Stimulated activated CD4-positive, alpha-beta T cell treated with anti-CD3 and anti-CD28 coated beads, Interleukin-12 subunit alpha, Interleukin-12 subunit beta, amount 100 ng/mL, for 48 hours (primary cell): ENCODE measurements at places on chromosomes 6 and 20.

GRCh38 chr6:161228096-161228495, 45.8 kb downstream of the AGPAT4 start:
- DNase-seq = no peak

- peak; percentile 17 for DNase-seq
Measured at GRCh38 chr6:159654483-159655098, 38.5 kb downstream of the SOD2 start.

DNA sequence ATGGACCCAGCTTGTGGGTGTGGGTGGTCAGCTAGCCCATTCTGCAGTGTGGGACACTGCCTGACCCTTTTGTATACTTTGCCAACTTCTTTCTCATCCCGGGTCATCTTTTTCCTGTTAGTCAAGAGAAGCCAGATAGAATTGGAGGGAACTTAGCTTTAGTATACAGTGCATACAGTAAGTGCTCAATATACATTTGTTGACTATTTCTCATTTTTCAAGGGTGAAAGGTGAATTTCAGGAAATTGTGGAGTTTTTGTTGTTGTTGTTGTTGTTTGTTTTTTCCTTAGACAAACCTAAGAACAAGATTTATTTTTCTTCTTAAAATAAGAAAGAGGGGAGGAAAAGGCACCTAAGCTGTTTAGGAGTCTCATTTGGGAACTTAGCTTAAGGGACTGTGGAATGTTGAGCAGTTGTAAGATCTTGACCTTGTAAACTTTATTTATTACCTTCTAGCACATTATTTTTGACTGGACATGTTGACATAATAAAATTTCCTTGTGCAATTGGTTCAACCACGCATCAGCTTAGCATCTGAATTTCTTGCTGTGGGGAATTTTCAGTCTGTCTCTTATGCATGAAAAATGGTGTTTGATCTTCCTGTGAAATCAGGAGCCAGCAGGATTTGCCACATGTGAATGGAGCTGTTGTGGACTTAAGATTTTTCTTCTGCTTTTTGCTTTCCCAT, 113.6 kb downstream of the ARID1B start:
- no peak for DNase-seq

GRCh38 chr6:110882824-110883554, 8.4 kb downstream of the AMD1 start:
- DNase-seq = no peak

- no peak for DNase-seq
Measured at GRCh38 chr20:39600156-39600555, 638.0 kb downstream of the DHX35 start.

GRCh38 chr6:131488780-131489179, 84.2 kb upstream of the ARG1 start:
- no peak for DNase-seq

DNA sequence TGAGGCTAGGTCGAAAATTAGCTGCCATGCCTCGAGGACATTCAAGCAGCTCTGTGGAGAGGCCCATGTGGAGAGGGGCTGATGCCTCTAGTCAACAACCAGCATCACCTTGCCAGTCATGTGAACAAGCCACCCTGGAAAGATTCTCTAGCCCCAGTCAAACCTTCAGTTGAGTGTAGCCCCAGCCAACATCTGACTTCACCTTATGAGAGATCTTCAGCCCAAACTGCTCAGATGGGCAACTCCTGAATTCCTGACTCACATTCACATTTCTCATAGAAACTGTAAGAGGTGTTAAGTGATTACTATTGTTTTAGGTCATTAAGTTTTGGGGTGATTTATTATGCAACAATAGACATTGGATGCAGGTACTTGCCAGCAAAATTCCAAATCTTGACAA, 44.9 kb downstream of the GJA10 start:
- DNase-seq = no peak

GRCh38 chr20:15491575-15491974, 1081.7 kb downstream of the KIF16B start:
- no peak for DNase-seq

- DNase-seq = no peak
Measured at GRCh38 chr6:159045801-159046200, 1.0 kb upstream of the TAGAP start.

DNA sequence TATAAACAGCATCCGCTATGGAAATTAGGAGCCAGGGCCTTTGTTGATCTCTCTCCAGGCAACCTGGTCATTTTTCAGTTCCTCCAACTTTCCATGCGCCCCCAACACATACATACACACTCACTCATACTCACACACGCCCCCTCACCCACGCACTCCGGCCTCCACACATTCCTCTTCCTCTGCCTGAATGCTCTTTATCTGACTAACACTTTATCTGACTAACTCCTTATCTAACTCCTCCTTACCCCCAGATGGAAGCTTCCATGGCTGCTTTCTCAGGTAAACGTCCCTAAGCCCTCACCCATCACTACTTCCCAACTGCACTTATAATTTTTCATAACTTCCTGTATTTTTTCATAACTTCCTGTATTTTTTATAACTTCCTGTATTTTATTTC, 17.4 kb downstream of the CASS4 start:
- DNase-seq = no peak

- DNase-seq = no peak
Measured at GRCh38 chr20:49799698-49800097, 12.9 kb upstream of the SLC9A8 start.

GRCh38 chr6:85920782-85921181, 278.1 kb upstream of the SYNCRIP start:
- no peak for DNase-seq

DNA sequence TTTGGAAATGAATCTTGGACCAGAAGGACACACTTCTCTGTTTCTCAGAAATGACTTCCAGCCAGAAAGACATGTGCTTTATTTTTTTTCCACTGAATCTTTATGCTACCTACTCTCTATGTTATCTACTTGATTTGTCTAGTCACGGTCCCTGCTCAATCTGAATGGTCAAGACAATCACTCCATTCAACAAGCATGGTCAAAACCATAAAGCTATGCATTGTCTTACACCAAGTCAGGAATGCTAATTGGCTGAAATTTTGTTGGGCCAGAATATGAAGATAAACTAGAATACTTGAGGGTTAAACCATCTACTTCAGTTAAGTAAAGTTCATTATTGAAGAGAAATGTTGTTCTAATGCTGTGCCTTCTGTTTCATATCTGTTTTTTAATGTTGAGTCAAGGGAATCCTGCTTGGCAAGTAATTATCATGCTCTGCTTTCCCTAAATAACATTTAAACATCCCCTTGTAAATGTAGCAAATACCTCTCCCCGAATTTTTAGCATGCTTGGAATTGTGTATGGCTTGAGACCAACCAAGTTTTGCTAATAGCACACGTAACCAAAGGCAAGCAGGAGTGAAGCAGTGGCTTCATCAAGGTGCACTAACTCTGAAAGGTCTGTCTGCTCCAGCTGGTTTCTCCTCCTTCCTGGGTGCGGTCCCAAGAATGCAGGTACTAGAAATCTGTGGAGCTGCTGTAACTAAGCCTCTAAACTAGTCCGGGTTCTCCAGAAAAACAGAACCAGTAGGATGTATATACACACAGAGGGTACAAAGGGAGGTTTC, 190.3 kb upstream of the CDYL start:
- DNase-seq = no peak

- DNase-seq = no peak
Measured at GRCh38 chr6:160971171-160971570, 20.4 kb upstream of the MAP3K4 start.

- no peak for DNase-seq
Measured at GRCh38 chr20:45041464-45042337, 59.2 kb downstream of the KCNS1 start.

DNA sequence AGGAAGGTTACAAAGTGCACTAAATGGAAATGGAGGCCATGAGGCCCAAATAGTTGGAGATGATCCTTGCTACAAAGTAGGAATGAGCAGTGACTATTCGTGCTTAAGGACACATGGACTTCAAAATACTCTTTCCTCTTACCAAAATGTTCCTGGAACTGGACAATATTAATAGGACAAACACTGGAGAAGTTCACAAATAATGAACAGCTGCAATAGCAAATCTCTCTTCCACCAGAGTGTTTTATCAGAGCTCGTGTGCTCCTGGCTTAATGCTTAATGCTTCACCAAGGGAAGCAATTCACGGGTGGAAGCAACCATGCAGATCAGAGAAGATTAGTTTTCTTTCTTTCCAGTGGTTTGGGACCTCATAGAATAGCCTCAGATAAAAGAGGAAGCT, 435.4 kb downstream of the BCKDHB start:
- no peak for DNase-seq

DNA sequence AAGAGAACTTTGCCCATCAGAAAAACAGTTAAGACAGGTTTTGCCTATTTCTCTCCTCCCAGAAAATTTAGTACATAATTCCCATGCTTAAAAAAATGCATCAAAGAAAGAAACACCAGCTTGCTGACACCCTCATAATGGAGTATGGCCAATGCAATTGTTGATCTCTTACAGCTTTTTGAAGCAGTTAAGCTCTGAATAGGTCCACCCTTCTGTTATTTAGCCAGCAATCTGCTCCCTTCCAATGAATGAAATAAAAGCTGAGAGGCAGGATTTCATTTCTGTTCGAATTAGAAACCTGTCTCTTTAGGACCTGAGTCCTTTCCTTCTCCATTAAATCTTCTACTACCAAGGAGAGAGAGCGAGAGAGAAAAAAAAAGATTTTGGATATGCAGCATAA, 288.7 kb downstream of the RNF144B start:
- DNase-seq = no peak

GRCh38 chr6:151847064-151847463, 39.6 kb downstream of the ESR1 start:
- no peak for DNase-seq

- no peak for DNase-seq
Measured at GRCh38 chr6:79635232-79635543, 4.1 kb downstream of the SH3BGRL2 start.

- DNase-seq = no peak
Measured at GRCh38 chr20:20292472-20292871, 75.4 kb upstream of the INSM1 start.

DNA sequence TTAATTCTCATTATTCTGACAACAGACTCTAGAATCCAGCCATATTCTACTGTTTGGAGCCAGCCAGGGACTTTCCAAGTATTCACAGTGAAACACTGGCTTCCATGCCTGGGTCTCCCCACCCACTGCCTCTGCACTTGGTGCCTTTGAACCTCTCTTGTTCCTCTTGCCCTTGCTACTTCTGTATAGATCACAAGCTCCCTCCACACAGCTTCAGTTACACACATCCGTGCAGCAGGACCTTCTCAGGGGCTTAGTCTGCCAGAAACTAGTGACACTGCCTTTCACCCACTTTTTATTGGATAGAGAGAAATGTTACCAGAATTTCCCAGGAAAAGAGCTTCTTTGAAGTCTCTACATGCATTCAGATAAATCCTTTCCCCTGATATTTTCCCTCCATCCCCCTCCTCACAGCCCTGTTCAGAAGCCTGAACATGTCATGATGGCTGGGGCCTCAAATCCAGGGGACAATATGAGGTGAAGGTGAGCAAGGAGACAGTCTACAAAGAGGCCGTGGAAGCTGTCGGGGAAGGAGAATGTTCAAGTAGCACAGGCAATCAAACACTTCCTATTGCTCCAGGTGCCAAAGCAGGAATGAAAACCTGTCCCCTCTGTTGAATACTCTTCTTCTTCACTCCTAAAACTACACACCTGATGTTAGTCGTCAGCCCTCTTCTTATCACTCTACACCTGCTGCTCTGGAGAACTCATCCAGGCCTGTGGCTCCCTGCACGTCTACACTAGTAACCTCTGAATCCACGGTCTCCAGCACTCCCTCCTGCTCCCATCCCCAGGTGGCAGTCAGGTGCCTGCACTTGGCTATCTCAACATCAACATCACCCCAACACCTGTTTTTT, 20.2 kb upstream of the HLA-DOA start:
- DNase-seq = no peak

DNA sequence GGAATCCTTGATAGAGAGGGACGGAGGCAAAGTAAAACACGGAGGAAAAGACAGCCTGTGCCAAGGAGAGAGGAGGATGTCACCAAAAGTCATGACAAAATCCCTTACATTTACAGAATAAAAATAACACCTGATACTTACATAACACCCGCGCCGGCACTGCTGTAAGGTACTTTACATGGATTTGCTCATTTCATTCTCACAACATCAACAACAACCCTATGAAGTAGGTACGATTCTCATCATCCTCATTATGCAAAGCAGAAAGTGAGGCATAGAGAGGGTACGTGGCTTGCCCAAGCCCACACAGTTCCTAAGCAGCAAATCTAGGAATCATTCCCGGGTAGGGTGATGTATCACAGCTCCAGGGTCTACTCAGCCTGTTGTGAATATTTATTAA, 67.6 kb upstream of the NFATC2 start:
- DNase-seq = no peak

GRCh38 chr6:34583861-34584604, 27.9 kb upstream of the SPDEF start:
- no peak for DNase-seq

DNA sequence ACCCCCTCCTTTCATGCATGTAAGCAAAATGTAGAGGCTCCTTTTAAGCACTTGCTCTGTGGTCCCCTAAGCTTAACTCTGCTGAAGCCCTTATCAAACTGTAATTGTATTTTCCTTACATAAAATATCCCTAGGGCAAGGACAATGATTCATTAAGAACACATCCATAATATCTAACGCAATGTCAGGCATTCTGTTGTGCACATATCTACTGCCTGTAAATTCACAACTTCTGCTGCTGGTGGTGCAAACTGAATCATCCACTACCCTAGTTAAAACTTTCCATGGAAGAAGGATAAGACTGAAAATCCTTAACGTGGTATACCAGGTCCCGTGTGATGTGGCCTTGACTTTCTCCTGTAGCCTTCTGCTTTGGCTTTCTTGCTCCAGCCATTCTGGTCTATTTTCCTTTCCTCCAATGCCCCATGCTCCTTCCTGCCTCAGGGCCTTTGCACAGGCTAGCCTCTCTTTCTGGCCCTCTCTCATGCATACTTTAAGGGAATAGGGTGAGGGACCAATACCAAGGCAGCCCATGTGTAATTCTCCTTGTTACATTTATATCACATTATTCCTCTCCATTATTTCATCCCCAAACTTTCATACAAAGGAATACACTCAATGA, 113.6 kb upstream of the ZFP64 start:
- no peak for DNase-seq

DNA sequence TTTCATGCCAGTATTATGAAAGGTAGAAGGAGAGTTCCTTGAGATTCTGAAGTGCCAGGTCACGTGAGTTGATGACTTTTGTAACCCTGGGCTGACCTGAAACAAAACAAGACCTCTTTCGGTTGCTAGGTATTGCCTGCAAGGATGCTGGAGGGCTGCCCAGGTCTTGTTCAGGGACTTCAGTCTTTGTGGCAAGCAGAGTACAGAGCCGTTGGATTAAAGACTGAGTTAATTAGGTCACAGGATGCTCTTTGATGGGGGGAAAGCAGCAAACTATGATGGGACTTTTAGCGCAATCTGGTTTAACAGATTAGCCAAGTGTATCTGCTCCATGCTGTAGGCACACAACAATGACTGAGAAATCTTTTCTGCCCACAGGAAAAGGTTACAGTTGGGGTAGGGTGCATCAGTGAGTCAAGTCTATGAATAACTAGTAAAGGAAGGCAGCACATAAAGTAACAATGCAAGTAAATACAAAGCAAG, 12.8 kb upstream of the ELOVL5 start:
- DNase-seq = no peak

DNA sequence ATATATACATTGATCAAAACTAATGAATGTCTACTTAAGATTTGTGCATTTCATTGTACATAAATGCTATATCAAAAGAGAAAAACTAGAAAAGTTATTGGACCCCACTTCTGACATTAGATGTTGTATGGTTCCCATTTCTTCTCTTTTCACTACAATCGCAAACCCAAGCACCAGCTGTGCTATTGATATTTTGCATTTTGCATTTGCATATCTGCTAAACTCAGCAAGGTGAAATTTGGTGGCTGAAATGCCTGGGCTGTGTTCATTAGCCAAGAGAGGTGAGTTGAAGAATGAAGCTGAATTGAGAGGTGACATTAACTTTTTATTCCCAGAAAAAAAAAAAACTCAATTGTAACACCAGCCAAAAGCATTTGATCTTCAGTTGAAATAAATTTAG, 232.1 kb upstream of the TENT5A start:
- DNase-seq = no peak
